HCT116 (cell line): ENCODE measurements at places on chromosomes 11 and 22. TPM values are rescaled to one million over a fixed set of nuclear protein-coding genes. Genes with fewer than 3 reads are reported as not detected.

Gene OR8J3
- total RNA-seq = not detected

Gene CNIH2
- total RNA-seq = 1.3 TPM

Gene OVOL1
- 14.7 TPM for total RNA-seq

Gene SAA2
- total RNA-seq = 5.2 TPM

Gene CNGA4
- total RNA-seq = 0.27 TPM

Gene DNAJB7
- not detected for total RNA-seq

Gene SMC1B
- total RNA-seq = not detected

Gene PKP3
- 157 TPM for total RNA-seq

Gene LRRC74B
- not detected for total RNA-seq

Gene APOA5
- 0.12 TPM for total RNA-seq

Gene MAFF
- total RNA-seq = 26.0 TPM

Gene C11orf86
- 0.25 TPM for total RNA-seq

Gene NARS2
- total RNA-seq = 26.0 TPM
